ENCODE measurements at places on chromosomes 11 and 22. TPM values are rescaled to one million over a fixed set of nuclear protein-coding genes. Genes with fewer than 3 reads are reported as not detected.

DNA sequence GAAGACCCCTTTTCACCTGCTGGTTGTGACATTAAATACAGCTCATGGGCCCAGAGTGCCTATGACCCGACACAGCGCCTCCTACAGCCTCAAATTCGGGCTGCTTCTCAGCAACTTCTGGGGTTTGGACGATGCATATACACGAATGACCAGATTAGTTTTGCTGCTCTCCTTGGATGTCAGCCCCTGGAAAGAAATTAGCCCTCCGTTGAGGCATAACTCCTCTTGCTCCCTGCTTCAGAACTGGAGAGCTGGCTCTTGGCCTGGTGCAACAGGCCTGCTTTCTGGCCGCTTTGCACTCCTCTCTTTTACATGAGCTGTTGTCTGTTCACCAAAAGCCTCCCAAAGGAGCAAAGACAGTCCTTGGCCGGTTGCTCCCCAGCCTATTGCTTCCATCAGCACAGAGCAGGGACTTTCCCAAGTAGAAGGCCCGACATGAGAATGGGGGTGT is 3.3 kb downstream of the TECTA start:
- no peak for DNase-seq

Gene LRRC74B
- not detected for total RNA-seq

GRCh38 chr11:127631974-127632373 is 631.4 kb upstream of the KIRREL3 start:
- DNase-seq = no peak

GRCh38 chr11:12961615-12962014 is 47.5 kb upstream of the RASSF10 start:
- no peak for DNase-seq

Gene SAA1
- not detected for total RNA-seq

Gene ADM2
- 1.5 TPM for total RNA-seq

GRCh38 chr22:43326331-43327156 is 16.6 kb downstream of the SCUBE1 start:
- no peak for DNase-seq

- DNase-seq = no peak
These were observed 63.8 kb upstream of the WNT7B start for GRCh38 chr22:46040471-46041465.

GRCh38 chr11:43447151-43447550 is 88.4 kb downstream of the TTC17 start:
- no peak for DNase-seq

DNA sequence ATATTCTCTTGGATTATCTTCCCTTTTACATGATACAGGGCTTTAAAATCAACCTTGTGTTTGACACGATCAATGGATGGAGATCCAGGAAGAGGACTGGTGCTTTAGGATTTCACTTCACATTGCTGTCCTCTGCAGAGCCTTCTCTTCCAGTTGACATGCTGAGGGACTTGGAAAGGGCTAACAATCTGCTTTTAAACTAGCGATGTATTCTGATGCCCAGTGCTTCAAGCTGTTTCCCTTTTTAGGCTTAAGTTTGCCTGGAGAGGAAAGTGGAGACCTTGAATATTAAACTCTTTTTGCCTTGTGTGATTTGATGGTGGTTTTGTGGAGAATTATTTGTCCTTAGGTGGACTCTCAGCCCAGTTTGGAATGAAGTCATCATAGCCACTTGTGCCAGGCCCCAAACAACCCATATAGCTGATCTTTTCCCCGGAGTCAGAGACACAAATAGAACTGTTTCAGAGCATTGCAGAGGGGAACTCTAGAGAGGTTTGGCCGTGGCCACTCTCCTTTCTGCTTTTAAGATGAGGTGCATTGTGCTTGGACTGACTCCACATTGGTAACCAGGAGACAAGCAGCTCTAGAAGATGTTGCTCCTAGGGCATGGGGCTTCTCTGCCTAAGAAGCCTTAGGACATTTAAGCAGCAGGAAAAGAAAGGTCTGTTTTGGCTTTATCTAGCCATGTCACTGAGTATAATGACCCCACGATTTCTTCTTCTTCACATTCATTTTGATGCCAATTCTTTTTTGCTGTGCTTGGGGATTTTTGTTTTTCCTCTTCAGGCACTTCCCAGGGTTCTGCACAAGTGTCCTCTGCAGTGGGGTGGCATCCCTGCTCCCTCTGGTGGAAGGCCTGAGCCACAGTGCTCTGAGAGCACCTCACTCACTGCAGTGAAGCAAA is 152.8 kb downstream of the NCAM1 start:
- peak; percentile 48 for DNase-seq

- no peak for DNase-seq
These were observed 16.2 kb upstream of the SHANK3 start for GRCh38 chr22:50656122-50657070.

DNA sequence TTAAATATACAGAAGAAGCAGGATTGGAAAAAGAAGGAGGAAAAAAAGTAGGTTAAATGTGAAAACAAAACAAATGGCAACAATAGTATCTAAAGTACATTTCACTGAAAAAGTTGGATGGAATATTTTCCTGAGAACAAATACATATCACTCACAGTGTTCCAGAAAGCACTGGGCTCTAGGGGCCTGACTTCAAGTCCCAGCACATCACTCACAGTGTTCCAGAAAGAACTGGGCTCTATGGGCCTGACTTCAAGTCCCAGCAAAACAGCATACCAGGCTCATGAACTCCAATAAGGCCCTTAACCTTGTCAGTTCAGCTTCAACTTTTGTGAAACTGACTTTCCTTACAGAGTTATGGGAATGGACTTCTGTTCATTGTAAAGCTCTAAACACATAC is 46.0 kb upstream of the CCDC34 start:
- no peak for DNase-seq

GRCh38 chr22:43110444-43110926 is at the start of gene BIK:
Gene BIK, plus strand, starts transcription at chr22:43110750. Its CDS starts 13,273 bp downstream, at chr22:43124023.
- DNase-seq = peak; percentile 32

DNA sequence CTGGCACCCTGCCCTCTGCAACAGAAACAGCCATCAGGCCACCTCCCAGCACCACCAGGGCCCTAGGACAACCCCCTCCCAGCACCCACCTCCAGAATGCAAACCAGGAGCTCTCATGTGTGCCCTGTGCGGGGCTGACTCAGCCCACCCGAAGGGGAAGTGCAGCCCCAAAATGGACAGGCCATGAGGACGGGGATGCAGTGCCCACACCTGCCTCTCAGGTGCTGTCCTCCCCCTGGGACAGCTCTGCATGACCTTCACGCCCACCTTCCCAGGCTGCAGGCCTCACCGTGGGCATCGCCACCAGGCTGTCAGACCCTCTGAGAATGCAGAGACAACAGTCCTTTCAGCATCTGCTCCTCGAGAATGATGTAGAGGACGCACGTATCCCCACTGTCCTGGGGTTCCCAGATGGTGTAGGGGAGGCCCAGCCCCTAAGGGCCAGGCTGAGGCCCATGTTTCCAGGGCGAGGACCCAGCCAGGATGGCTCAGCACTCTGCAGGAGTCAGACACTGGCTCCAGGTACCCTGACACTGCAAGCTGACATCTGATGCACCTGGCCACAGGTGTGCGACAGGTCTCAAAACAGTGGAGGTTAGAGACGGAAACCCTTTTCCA is 13.5 kb downstream of the MOB2 start:
- DNase-seq = no peak

DNA sequence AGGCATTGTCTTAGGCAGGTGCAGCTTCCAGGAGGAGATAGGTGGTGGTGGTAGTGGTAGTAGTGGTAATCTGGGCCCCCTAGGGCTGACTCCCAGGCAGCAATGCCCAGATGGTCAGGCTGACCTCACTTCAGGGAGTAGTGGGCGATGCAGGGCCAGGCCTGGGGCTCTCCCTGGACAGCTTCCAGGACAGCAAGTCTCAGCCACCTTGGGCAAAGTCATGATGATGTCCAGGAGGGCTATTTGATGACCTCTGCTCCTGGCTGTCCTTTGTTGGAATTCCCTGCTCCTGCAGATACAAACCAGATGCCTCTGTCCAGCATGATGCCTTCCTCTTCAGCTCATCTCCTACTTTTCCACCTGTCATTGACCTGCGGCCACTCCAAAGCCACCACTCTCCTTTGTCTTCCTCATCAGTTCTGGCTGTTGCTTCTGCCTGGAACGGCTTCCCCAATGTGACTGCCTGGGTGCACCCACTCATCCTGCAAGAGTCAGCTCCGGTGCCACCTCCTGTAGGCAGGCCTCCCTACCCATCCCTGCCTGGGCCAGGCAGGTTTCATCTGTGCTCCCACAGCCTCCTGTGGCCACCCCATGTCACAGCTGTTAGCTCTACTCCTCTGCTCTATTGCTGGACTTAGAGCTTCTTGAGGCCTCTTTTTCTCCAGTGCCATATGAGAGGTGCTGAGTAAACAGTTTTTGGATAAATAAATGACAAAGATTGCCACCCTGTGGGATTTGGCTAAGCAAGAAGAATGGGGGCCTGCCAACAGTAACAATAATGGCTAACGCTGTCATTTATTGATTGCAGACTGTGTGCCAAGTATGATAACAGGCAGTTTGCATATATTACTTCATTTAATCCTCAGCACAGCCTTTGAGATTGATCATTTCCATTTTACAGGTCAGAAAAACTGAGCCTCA is 172.9 kb upstream of the NECTIN1 start:
- no peak for DNase-seq

DNA sequence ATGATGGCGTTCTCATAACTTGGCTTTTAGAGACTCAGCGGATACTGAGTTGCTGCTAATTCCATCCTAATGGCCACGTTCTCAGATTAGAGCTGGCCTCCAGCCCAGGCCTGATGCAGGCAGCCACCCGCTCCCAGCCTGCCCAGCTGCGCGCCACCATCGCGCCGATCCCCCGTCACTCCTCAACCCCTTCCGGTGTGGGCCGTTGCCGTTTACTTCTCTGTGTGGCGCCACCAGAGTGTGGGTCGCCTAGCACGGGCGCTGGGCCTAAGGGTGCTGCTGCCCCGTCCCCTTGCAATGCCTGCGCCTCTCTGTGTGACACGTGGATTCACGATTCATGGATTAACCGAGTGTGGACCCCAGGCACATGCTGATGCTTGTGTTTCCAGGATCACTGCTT is 1116.0 kb downstream of the BRD1 start:
- DNase-seq = no peak

Gene F2
- total RNA-seq = not detected

- no peak for DNase-seq
These were observed 27.8 kb downstream of the ETS1 start for GRCh38 chr11:128559496-128560103.

Gene CRYBB3
- 0.54 TPM for total RNA-seq

Gene CYTH4
- not detected for total RNA-seq

Gene PGA5
- not detected for total RNA-seq

GRCh38 chr11:116310226-116310625 is 462.6 kb downstream of the BUD13 start:
- DNase-seq = no peak

Gene OR51Q1
- not detected for total RNA-seq

GRCh38 chr11:130449996-130450769 is 1.7 kb downstream of the ADAMTS15 start:
- DNase-seq = peak; percentile 74

GRCh38 chr11:124717421-124717785 is 22.3 kb upstream of the NRGN start:
- DNase-seq = no peak

Gene FGF3
- total RNA-seq = not detected

Gene LRRN4CL
- total RNA-seq = 1.6 TPM

DNA sequence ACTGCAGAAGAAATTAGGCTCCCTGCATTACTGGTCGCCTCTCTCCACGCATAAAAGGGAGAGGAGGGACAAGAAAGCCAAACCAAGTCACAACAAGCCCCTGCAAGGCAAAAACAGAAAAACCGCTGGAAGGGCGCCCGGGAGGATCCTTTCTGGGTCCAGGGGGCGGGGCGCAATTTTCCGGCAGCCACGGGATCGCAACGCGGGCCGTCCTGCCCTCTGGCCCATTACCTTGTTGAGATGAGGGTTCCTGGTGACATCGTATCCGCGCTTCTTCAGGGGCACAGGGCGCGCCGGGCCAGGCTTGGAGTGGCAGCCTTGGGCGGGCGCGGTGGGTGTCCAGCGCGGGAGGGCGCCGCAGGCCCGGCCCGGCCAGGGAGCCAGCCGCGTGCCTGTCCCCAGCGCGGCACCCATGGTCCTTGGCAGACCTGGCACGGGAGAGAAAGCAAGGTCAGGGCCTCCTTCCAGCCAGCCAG is 847 bp downstream of the ME3 start:
- peak; percentile 42 for DNase-seq
